Left renal cortex interstitium (tissue), 4 donors: ENCODE measurements at places on chromosomes 1 and 21. TPM values are rescaled to one million over a fixed set of nuclear protein-coding genes. Genes with fewer than 3 reads are reported as not detected.

Gene NAV1
- 19.0 TPM for polyA plus RNA-seq

Gene LCE2C
- not detected for polyA plus RNA-seq

Gene AMPD1
- polyA plus RNA-seq: not detected

Gene LPAR3
- polyA plus RNA-seq: 1.4 TPM

Gene FHAD1
- polyA plus RNA-seq: 3.5 TPM

Gene DENND2C
- polyA plus RNA-seq: 5.1 TPM

Gene S100A7A
- polyA plus RNA-seq: not detected
